ENCODE measurements at places on chromosomes 1 and 21.

- DNase-seq = no peak
These were observed 607.0 kb downstream of the NPHP4 start for GRCh38 chr1:5385096-5385799.

GRCh38 chr1:67517046-67517445 lies 86.8 kb upstream of the SERBP1 start:
- DNase-seq = no peak

- no peak for DNase-seq
These were observed 5.1 kb upstream of the MYBPH start for GRCh38 chr1:203180611-203181330.

GRCh38 chr1:164765992-164766720 lies 207.2 kb downstream of the PBX1 start:
- no peak for DNase-seq

- DNase-seq = no peak
These were observed 23.5 kb downstream of the CYP4B1 start for GRCh38 chr1:46822248-46822826.

GRCh38 chr1:42674682-42675081 lies 7.5 kb upstream of the YBX1 start:
- DNase-seq = no peak
